ENCODE measurements at places on chromosomes 7 and 10.

DNA sequence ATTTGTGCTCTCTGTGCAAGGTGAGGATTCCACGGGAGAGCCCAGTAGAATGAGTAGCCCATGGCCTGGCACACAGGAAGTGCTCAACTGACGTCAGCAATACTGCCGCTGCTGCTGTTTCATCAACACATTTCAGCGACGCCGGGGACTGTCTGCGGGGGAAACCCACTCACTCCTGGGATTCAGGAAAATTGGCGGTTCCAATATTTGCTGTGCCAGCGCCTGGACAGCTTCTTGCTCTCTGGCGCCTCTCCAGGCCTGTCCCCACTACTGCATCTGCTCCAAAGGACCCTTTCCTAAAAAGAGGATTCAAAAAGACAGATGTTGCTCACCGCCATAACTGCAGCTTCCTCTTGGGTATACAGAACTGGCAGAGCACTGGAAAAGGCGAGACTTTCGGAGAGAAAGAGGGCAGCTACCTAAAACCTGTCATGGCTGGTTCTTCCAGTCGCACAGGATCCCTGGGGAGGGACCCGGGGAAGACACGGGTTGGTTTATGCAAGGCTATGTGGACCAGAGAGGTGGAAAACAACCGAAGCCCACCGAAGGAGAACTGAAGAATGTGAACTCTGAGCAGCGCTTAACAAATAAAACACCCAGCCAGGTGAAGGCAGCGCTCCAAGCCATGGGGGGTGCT lies 39.7 kb upstream of the ENO4 start:
- no peak for DNase-seq

- no peak for DNase-seq
Measured at GRCh38 chr10:94133239-94133638, 139.5 kb downstream of the PLCE1 start.

- DNase-seq, result no peak
Measured at GRCh38 chr7:19899529-19899928, 126.1 kb upstream of the TMEM196 start.

GRCh38 chr10:75972491-75973276 lies 541.3 kb downstream of the LRMDA start:
- no peak for DNase-seq

All from common myeloid progenitor, CD34-positive (primary cell).